ENCODE measurements at places on chromosomes 5 and 9.

- DNase-seq: peak; percentile 77
Measured at GRCh38 chr5:36079200-36079781, 12.6 kb upstream of the UGT3A2 start.

DNA sequence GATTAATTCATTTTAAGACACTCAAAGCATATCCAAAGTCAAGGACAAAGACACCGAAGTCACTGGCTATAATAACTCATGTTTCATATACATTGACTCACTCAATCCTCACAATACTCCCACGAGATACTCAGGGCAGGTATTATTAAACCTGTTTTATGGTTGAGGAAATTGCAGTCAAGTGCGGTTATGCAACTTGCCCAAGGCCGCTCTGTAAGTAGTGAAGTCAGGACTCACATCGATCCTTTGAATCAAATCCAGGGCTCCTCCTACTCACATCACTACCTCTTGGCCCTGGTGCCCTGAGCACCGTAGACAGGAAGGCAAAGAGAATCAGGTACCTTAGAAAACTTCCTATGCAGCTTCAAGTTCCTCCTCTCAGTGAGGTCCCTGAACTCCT is 87.8 kb upstream of the APC start:
- peak; percentile 80 for DNase-seq

DNA sequence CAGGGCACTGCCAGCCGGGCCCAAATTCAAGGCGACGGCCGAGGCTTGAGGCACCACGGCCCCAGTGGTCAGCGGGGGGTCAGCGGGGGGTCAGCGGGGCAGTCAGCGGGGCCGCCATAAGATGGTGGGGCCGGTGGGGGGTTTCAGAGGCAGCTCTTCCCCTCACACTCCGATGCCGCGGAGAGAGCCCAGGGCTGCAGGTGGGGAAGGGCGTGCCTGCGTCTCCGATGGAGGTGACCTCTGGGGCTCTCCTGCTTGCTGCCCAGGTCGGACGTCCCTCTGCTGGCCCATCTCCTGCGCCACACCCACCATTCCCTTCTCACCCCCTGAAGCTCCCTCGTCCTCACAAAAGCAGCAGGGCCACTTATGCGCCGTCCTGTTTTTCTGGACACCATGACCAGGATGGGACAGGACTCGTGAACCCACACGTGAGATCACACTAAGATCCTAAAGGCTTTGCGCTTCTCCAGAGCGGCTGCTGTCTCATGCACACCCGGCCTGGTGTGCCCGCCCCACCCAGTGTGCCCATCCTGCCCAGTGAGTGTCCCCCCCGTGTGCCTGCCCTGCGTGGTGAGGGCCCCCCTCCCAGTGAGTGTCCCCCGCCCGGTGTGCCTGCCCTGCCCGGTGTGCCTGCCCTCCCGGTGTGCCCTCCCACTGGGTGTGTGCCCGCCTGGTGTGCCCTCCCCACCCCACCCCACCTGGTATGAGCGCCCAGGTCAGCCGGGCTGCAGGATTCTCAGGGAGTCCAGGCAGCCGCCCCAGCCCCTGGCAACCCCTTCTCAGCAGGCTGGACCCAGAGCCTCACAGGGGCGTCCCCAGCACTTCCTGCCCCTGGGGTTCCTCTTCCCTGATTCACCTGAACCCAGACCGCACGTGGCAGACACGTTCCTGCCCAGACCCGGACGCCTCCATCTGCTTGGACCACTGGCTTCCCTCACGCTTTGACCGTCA is 48.7 kb upstream of the NKD2 start:
- DNase-seq: no peak

DNA sequence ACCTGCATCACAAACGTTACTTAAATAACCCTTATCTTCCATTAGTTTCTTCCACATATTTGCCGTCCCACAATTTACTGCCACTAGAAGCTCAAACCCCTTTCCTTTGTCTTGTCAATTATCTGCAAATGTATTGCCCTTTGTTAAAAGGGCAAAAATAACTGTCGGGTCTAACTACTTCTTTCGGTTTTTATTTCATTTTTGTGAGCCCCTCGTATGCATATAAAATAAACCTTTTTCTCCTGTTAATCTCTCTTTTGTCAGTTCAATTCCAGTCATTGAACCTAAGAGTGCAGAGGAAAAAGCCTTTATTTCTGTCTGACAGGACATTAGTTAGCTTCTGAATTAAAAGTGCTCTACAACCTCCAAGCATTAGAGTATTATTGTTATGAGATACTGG is 45.5 kb downstream of the TMEM215 start:
- DNase-seq: no peak

GRCh38 chr5:2222246-2222992 is 339.7 kb upstream of the IRX4 start:
- DNase-seq: no peak

DNA sequence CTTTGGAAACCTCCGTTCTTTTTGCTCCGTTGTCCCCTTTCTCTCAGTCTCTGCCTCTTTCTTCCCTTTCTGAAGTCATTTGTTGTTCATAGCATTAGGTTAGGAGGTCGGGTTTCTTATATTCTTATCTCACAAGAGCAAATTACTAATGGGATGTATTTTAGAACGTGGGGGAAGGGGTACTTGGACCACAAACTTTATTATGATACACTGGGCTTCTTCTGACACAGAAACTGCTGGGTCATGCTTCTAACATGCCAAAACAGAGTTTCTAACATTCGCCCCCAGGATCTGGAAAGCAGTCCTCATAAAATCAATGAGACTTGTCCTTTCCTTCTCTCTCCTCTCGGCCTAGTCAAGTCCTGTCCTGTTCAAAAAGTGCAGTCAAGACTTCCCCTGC is 334.4 kb downstream of the GADD45G start:
- no peak for DNase-seq

Data from RWPE1 (cell line).